ENCODE measurements at places on chromosomes 4 and X. TPM values are rescaled to one million over a fixed set of nuclear protein-coding genes. Genes with fewer than 3 reads are reported as not detected.

DNA sequence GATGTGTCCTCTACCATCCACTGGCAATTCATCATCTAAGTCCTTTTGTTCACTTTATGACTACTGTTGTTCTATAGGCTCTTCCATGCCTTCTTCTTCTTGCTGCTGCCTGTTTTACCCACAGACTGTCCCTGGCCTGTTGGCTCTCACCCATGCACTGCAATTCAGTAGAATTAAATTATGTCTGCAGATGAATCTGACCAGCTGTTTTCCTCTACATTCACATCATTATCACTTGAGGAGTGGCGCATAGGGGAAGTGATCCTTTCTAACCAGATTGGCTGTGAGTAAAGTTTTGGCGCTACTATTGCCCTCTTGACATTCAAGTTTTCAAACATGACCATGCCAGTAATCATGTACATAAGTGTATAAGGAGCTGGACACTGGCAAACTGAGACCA lies 91.7 kb downstream of the FRMPD4 start:
- no peak for DNase-seq

GRCh38 chrX:82711457-82711856 lies 796.6 kb upstream of the POU3F4 start:
- DNase-seq, result no peak

- no peak for DNase-seq
Measured at GRCh38 chr4:88054901-88055300, 47.5 kb downstream of the PKD2 start.

DNA sequence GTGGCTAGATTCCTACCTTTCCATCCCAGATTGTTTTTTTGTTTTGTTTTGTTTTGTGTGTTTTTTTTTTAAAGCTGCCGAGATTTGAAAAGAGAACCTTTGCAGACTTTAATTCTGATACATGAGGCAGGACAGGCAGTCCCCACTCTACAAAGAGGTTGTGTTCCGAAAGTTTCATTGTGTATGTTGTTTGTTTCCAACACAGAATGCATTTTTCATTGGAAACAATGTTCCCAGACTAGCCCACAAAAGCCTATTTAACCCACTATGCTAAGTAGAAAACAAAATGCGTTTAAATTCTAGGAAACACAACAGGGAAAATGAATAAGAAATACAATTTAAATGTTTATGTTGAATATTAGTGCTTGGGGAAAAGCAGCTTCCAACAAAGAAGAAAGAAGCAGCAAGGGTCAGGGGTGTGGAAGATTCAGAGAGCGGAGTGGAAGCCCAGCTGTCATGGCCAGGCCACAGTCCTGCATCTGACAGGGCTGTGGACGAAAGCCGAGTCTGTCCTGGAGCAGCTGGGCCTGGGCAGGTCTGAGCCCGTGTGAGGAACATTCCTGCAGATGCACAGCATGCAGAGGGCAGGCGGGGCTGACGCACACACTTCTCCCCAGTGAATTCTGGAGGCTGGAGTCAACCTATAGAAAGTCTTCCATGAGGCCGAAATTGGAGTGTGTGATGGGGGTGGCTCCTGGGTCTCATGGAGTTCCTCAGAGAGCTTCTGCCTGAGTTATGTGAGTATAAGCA lies 12.4 kb upstream of the SETD7 start:
- DNase-seq, result no peak

DNA sequence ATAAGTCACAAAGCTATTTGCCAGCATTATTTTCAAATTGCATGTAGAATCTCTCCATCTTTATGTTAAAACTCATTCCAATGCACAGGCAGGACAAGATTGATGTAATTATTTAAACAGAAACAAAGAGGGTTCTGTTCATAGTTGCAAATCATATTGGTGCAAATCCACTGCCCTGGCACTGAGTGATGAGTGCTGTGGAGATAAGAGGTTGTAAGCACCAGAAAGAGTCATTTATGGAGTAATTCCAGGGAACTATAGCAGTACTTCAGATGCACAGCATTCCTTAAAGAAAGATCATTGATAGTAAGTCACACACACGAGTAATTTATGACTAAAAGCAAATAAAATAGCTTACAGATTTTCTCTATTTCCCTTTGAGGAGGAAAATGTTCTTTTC lies 337.7 kb upstream of the CTSO start:
- DNase-seq, result no peak

DNA sequence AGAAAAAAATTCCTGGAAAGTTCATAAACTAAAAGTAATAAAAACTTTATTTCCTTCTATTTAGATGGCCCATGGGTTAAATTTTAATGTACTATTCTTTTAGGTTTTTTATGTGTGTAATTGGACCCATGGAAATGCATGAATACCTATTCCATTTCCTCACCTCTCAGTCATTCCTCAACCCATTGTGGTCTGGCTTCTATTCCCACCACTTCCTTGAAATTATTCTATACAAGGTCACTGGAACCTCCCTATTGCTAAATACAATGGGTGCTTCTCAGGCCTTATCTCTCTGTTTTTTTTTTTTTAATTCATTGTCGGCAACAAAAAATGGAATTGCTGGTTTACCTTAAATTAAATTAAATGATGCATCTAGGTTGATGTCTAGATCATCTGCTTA lies 17.2 kb downstream of the SLC39A8 start:
- DNase-seq, result no peak

DNA sequence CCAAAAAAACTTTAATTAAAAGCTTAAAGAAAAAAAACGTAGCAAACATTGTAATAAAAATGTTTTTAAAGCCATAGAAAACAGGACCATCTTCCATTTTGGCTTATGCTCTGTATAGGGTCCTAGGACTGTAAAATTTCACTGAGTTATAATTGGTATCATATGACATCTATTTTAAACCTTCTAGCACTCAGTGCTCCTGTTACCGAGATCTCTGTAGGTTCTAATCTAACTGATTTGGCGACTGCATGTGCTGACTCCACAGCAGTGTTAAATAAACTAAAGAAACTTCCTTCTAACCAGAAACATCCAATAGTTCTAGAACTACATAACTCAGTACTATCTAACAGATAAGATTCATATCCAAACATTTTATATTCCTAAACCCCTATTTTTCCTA lies at the start of gene ASB11:
ASB11 (minus strand) TSS at position 132 of the 400 bp plus-strand sequence; CDS start at position 97, 35 bp downstream.
- no peak for DNase-seq

GRCh38 chr4:129821073-129821472 lies 725.1 kb downstream of the C4orf33 start:
- DNase-seq, result no peak

The LUZP4 gene
- not detected for total RNA-seq

Data from thyroid gland (tissue), 4 donors.